ENCODE measurements at places on chromosomes 12 and 14. TPM values are rescaled to one million over a fixed set of nuclear protein-coding genes. Genes with fewer than 3 reads are reported as not detected.

- no peak for DNase-seq
These were observed 121.3 kb downstream of the BBS10 start for GRCh38 chr12:76226956-76227355.

DNA sequence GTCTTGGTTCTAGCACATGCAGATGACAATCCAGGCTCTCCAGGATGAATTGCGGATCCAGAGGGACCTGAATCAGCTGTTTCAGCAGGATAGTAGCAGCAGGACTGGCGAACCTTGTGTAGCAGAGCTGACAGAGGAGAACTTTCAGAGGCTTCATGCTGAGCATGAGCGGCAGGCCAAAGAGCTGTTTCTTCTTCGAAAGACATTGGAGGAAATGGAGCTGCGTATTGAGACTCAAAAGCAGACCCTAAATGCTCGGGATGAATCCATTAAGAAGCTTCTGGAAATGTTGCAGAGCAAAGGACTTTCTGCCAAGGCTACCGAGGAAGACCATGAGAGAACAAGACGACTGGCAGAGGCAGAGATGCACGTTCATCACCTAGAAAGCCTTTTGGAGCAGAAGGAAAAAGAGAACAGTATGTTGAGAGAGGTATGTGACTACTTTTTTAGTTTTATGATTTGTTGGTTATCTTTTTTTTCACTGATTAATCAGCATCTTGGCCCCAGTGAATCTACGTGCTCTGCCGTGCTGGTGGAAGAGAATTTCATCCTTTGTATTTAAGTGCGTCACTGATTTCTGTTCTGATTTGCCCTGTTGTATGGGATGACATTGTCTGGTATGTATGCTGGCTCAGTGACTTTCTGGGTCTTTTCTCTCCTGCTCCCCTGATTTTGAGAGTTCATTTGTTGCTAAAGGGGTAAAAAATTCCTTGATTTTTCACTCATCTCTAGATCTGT lies 92.3 kb downstream of the ERC1 start:
- no peak for DNase-seq

- no peak for DNase-seq
These were observed 55.6 kb upstream of the CDKL1 start for GRCh38 chr14:50452296-50452695.

- DNase-seq, result no peak
These were observed 70.2 kb upstream of the EGLN3 start for GRCh38 chr14:34021096-34021495.

Gene NEUROD4
- not detected for polyA plus RNA-seq

Measured in A549 (cell line).